ENCODE measurements at places on chromosomes 11 and 22.

DNA sequence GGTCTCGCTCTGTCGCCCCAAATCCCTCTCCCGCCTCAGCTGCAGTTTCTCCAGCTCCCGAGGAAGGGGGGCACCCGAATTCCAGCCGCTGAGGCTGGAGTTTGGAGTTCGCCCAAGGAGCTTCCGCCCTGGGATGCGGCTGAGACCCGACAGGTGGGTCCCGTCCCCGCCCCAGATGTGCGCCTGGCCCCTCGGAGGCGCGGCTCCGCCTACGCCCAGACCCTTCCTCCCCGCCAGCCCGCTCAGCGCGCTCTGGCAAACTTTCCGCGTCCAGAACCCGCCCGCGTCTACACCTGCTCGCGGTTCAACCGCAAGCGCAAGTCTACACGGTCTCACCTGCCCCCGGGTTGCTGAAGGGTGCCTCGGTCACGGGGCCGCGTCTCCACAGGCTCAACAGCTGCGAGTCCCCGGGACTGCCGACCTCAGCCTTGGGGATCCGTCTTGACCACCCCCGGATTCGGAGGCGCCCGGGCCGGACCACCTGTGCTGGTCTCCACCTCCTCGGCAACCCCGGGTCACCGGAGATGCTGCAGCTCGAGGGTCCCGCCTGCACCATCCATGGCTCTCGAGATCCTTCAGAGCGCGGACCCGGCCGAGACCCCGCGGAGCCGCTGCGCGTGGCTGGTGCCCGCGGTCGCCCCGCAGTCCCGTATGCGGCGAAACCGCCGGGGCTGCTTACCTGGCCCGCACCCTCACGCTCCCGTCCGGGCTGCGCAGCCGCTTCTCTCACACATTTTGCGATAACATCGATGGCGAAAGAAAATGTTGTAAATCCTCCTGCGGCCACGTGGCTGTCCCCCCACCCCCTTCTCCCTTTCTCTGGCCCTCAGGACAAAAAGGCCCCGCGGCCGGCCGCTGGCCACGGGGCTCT is 63.6 kb downstream of the NFAM1 start:
- DNase-seq: no peak

DNA sequence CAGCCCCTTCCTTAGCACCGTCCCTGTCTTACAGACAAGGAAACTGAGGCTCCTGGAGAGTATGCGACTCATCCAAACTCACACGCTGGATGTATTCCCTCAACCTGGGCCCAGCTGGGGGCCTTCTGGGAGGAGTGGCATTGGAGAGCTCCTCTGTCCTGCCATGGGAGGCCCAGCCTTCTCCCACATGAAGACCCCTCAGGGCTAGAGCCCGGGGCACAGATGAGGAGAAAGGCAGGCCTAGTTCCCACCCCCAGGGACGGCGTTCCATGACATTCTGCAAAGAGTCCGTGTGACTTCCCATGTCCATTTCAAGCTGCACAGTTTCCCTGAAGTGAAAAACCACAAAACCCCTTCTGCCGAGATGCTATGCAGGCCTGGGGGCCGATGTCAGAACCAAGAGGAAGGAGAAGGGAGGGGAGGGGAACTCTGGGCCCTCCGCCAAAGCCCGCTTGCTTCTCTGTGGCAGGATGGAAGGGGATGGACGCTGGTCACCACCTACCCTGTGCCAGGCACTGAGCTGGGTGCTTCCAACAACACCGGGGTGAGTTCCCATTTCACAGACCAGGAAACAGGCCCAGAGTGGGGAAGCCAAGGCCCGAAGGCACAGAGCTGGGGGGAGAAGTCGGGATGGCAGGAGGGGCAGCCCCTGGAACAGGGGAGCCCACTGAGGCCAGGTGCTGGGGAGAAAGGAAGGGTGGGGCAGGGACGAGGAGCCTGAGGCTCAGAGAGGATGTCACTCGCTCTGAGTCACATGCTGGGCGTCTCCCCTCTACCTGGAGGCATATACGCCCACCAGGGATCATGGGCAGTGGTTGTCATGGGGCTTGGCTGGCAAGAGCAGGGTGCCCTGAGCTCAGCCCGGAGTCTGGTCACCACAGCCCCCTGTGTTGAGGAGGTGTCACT is 15.7 kb downstream of the RAC2 start:
- no peak for DNase-seq

DNA sequence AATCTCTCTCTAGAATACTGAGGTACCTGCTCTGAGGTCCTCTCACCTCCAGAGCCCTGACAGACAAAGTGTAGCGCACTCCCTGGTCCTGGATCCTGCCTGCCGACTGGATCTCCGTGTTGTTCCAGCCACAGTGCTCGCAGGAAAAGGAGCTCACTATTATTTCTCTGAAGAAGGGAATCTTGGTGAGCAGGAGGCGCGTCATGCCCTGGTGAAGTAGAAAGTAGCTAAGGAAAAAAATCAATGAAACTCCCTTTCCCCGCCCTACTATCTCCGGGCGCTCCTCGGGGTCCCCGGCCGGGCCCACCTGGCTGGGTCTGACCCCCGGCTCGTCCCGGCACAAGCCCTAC is 412 bp downstream of the ZPR1 start:
- no peak for DNase-seq

DNA sequence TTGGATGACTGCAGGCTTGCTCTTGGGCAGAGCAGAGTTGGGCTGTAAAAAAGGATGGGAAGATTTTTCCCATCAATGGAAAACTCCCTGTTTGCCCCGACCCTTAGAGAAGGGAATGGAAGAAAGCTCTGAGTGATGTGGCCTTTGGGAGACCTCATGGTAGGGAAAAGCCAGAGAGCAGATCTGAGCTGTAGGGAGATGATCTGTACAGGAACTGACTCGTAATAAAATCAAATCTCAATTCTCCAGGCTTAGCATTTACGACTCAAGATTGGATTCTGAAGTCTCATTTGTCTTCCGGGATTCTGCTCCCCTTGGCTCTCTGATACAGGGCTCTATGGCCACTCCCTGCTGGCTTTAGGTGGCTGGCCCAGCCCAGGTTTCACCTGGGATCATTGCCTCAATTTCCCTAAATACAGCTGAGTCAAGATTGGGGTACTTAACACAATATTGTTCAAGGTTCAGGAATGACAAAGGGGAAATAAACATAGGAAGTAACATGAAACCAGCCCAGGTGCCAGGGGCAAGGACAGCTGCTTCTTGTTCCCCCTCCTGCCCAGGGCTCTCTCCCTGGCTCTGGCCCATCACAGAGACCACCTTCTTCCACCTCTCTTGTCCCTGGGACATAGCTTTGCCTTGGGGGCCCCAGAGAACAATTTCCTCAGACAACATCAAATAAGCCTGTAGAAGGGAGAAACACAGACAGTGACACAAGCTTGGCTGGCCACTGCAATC is 38.4 kb upstream of the THY1 start:
- no peak for DNase-seq

DNA sequence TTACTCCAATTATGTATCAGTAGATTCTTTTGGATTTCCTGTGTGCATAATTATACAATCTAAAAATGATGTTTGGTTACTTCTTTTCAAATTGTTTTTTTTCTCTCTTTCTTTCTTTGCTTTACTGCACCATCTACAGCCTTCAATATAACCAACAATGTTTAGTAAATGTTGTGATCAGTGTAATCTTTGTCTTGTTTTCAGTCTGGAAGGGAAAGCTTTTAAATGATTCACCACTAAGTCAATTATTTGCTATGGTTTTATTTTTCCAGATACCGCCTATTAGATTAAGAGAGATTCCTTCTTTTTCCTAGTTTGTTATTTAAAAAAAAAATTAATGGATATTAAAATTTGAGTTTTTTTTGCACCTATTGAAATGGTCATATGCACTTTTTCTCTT is 29.8 kb upstream of the ABTB2 start:
- DNase-seq: no peak

GRCh38 chr22:31210556-31211421 is 1.3 kb upstream of the LIMK2 start:
- DNase-seq: peak; percentile 41

DNA sequence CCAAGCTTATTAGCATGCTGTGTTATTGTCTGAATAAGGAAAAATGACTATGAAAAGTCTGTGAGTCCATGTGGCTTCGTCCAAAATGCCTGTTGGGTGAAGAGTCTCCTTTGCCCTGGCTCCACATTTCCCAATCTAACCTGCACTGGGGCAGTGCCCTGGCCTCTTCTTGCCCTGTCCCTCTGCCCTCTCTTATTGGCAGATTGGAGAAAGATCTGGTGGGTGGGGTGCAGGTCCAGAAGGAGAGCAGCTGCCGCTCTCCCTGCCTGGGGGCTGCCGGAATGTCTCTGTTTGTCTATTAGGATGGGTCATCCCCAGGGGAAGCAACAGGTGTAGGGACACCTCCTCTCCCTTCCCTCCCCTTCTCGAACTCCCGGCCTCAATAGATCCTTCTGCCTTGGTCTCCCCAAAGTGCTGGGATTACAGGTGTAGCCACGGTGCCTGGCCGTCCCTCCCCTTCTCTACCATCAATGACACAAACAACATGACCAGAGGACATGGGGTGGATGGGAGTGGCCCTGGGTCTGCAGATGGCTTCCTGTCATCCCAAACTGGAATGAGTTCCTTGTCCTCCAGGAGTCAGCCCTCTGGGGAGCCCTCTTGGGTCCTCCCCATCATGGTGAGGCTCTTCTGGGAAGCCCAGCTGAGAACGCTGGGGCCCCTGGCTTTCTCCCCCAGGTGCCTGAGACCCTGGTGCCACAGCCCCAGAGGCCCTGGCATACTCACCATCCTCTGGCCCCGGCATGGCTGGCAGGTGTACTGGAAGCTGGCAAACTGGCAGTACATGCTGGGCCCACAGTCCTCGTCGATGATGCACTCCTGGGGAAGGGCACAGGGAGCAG is 40.5 kb downstream of the DKK3 start:
- no peak for DNase-seq

DNA sequence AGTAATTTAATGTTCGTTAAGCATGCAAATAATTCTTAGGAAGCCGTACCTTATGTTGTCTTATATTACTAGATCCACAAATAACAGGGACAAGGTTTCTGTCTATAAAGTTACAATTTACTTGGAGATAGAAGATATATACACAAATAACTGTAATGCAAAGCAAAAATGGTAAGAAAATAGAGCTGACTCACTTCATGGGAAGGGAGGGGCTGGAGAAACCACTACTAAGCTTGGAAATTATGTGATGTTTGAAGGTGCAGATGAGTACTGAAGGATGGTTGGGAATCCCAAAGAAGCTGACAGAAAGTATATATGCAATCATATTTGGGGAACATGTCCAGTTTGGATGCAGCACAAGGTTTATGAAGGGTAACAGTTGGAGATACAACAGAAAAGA is 4.0 kb downstream of the NPAT start:
- no peak for DNase-seq

GRCh38 chr22:35134637-35135036 is 68.7 kb downstream of the ISX start:
- DNase-seq: no peak

DNA sequence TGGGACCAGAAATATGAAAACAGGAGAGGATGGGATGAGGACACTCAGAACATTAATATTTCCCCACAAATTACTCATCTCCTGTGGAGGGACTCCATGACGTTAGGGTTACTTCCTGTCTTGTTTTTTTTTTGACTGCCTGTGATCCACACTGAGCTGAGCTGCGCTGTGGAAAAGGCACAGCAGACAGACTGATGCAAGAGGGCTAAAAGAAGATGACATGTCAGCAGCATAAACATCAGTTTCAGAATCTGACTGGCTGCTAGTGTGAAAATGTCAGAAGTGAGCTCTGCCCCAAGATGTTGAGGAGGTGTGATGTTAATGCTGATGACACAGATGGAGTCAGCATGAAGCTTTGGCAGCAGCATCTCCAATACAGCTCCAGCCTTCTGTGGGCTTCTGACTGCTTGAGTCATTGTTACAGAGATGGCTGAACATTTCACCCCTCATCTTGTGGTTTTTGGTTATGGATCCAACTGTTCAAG is 286.8 kb downstream of the BLID start:
- no peak for DNase-seq

GRCh38 chr11:118092907-118093571 is 6.3 kb upstream of the SMIM35 start:
- DNase-seq: no peak

DNA sequence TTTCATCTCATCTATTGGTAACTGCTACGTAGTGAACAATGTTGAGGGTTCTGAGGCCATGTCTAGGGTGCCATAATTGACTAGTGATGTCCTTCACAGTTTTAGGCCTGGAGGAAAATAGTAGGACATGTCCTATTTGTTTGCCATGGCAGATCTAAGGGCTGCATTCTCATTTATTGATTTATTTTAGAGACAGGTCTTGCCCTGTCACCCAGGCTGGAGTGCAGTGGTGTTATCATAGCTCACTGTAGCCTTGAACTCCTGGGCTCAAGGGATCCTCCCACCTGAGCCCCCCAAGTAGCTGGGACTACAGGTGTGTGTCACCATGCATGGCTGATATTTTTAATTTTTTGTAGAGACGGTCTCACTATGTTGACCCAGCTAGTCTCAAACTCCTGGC is 5.2 kb downstream of the CEP164 start:
- no peak for DNase-seq

- no peak for DNase-seq
Observed at GRCh38 chr11:23725752-23726151, 771.1 kb upstream of the LUZP2 start.

GRCh38 chr11:1765871-1766718 is 2.4 kb upstream of the CTSD start:
- no peak for DNase-seq

DNA sequence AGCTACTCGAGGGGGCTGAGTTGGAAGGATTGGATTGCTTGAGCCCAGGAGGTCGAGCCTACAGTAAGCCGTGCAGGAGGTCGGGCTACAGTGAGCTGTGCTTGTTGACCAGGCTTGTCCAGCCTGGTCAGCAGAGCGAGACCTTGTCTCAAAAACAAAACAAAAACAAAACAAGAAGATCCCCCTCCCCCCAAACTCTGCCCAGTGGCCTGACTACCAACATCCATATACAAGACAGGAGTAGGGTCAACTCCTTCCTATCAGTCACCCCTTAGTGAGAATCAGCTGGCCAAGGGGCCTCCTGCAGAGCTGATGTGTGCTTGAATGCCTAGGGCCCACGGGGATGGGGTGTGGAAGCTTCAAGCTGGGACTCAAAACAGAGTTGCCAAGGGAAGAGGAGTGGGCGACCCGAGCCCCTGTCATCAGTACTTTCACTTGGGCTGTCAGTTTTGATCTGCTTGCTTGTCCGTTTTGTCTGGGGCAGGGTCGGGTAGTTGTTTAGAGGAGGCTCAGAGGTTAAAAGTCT is 942 bp upstream of the TSPAN18 start:
- no peak for DNase-seq

- no peak for DNase-seq
Observed at GRCh38 chr22:18062421-18062820, 15.4 kb upstream of the PEX26 start.

- DNase-seq: no peak
Observed at GRCh38 chr22:44357966-44358465, 45.3 kb upstream of the SHISAL1 start.

- DNase-seq: no peak
Observed at GRCh38 chr22:37904572-37905533, 1.2 kb upstream of the MICALL1 start.

- peak; percentile 54 for DNase-seq
Observed at GRCh38 chr11:57476757-57477506, 16.6 kb downstream of the RTN4RL2 start.

Data from liver (tissue), 10 donors.